GM12878 (cell line): ENCODE measurements at places on chromosomes 13 and 19.

DNA sequence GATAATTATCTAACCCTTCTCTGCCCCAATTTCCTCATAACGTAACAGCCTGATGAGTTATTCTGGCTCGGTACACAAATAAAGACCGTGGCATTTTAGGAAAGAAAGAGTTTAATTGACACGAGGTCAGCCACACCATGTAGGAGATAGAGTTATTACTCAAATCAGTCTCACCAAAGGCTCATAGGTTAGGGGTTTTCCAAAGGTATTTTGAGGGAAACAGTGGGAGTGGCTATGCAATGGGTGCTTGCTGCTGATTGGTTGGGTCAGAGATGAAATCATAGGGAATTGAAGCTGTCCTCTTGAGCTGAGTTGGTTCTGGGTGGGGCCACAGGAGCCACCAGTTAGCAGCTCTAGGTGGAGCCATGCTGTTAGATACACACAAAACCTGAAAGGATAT lies 137.5 kb downstream of the FREM2 start:
- peak; percentile 36 for DNase-seq

- no peak for DNase-seq
Measured at GRCh38 chr19:4567584-4568071, 8.1 kb upstream of the SEMA6B start.

- no peak for DNase-seq
Measured at GRCh38 chr13:39297664-39298171, 259.5 kb downstream of the NHLRC3 start.

DNA sequence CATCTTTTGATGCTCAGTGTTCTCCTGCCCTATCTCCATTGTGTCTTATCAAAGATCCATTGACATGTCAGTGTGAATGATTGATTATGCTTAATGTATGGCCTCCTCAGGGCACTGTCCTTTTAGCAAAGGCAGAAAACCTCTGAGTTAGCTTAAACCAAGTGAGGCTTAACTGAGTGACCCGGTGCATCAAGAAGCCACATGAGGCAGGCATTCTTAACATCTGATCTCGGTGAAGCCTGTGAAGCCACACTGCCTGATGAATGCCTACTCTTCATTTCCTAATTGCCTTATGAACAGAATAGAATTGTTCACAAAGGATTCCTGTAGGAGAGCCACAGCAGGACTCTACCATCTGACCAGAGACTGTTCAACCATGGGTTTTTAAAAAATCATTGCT lies 168.1 kb upstream of the SOX21 start:
- DNase-seq: no peak

DNA sequence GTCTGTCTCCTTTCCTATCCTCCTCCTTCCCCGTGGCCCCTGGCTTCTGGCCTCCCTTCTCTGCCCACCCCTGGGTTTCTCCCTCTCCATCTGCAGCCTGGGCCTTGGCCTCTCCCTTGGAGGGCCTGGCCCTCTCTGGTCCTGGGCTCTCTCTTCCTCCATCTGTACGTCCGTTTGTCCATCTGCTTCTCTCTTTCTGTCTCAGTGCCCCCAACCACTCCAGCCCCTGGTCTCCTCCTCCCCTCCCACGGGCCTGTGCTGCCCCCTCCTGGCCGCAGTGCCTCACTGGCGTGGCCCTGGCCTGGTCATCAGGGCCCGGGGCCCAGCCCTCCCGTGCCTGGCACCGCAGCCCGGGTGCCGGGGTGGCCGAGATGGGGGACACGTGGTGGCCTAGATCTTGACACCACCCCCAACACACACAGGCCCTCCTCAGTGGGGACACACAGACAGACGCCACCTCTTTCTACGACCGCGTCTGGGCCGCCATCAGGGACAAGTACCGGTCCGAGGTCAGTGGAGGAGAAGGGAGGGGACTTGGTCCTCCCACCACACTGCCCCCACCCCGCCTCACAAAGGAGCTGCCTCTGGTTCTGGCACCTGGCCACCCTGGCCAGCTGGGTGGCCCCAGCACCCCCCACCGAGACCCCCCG lies 11.3 kb downstream of the PRKCSH start:
- no peak for DNase-seq

GRCh38 chr19:46919324-46919723 lies 58.5 kb downstream of the ARHGAP35 start:
- DNase-seq: no peak

DNA sequence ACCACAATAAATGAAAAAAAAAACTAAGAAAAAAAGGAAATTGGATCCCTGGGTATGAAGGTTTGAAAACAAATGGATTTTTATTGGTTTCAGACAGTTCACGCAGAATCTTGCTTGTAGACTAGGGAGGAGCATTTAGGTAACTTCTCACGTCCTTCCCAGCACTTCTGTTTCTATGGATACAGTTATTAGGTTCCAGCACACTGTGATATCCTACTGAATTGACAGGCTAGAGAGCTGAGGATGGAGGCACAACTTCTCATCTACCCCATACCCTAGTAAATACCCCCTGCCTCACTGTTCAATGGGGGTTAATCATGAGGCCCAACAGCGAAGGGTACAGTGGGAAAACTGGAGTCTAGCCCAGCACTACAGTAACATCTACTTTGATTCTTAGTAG lies 304.1 kb downstream of the ENOX1 start:
- no peak for DNase-seq

DNA sequence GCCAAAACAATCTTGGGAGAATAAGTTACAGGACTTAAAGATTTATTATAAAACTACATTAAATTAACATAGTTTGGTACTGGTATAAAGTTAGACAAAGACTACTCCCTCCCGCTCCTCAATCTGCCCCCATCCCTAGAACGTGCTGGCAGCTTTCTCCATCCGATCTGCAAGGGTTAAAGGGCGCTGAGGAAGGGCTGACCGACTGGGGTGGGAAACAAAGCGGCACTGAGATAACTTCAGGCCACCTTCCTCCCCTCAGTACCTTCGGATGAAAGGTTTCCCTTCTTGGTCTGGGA lies 790 bp upstream of the SUGT1 start:
- DNase-seq: no peak

GRCh38 chr19:13461536-13461935 lies 44.7 kb downstream of the CACNA1A start:
- no peak for DNase-seq

- DNase-seq: no peak
Measured at GRCh38 chr13:42312817-42313431, 41.0 kb downstream of the AKAP11 start.

DNA sequence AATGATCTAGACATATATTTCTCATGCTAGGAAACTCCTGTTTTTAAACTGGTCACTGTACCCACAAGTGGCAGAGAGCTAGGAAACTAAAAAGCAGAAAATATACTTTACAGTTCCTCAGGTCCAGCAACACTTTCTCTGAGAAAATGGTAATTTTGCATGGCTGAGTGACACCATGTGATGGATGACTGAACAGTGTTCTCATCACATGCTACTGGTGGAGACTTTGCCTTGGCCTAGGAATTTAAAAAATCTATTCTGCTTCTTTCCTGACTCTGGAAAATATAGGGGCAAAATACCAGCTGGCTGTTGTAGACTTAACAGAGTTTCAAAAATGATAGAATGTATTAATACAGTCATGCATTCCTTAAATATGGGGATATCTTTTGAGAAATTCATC lies 50.0 kb downstream of the LATS2 start:
- DNase-seq: no peak

DNA sequence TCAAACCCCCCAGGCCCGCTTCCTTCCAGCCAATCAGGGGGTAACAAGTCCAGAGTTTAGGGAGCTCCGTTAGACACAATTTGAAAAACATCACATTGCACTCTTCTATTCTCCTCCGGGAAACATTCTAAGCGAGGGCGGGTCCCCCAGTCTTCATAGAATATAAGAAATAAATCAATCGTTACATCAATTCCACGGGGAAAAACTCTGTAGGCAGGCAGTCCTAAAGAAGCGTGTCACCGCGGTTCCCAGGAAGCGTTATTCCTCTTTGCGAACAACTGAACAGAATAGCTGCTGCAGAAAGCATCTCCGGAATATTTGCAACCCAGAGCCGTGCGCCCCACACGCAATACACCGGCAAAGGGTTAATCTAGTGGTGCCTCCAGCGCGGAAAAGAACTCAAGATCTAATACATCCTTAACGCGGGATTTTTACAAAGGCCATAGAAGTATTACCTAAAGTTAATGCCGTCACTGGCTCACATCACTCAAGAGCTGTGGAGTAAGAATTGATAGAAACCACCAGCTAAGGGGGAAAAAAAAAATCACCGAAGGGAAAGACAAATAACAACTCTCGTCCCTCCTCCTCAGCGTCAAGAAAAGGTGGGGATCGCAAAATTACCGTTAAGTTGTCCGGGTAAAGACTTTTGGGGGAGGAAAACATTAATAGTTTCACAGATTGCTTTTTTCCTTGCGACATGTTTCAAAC lies 65.1 kb downstream of the KCNRG start:
- no peak for DNase-seq

DNA sequence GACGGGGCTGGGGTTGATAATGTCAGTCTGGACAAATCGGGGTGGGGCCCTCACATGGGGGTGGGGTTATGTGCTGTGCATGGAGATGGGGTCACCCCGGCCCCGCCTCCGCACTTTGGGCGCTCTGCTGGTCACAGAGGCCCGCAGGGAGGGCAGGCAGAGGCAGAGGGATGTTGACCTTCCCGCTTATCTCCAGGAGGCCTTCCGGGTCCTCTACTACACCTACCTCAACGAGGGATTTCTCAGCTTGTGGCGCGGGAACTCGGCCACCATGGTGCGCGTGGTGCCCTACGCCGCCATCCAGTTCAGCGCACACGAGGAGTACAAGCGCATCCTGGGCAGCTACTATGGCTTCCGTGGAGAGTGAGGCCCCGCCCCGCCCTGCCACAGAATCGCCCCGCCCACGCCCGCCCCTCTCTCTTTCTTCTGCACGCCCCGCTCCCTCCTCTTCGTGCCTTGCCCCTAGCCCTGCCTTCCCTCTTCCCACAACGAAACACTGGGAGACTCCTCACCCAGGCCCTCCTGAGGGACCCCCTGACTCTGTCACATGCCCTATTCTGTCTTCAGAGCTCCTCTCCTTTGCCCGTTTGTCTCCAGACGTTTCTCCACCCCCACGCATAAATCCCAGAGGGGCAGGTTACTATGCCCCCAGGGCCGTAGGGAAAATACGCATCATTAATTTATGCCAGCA lies 32.8 kb downstream of the TMEM161A start:
- peak; percentile 13 for DNase-seq

- DNase-seq: no peak
Measured at GRCh38 chr13:87094646-87095045, 576.5 kb upstream of the SLITRK5 start.

GRCh38 chr19:30584090-30584489 lies 211.9 kb downstream of the ZNF536 start:
- no peak for DNase-seq

DNA sequence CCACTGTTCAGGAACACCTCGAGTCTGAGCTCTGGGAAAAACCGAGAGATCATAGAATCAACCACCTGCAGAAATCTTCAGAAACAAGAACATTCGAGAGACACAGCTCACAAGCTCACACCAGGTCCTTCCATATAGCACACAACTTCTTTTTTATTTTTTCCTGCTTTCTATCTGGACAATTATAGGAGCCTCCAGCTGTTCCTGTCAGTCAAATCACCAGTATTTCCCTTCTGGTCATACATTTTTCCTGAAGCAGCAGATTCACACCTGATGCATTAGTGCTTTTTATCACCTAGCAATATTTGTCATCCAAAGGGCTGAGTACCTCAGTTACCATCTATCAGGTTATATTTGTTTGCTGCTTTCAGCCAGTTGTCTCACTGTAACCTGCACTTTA lies 323.5 kb downstream of the FOXO1 start:
- DNase-seq: no peak

DNA sequence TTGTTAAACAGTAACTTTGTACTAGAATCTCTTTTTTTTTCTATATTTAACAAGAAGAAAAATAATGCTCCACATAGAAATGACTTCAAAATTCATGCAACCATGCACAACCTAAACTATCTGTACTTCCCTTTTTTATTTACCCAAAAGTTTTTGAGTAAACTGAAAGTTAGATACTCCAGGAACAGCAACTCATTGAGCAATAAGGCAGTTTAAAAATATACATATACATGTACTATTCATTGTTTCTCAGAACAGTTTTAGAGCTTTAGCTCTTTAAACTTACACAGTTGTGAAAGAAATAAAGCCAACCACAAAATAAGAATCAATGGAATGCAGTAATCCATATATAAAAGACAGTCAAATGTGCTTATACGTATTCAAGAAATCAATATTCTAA lies 39.2 kb downstream of the MTMR6 start:
- DNase-seq: no peak
